ENCODE measurements at places on chromosomes 2 and 18.

DNA sequence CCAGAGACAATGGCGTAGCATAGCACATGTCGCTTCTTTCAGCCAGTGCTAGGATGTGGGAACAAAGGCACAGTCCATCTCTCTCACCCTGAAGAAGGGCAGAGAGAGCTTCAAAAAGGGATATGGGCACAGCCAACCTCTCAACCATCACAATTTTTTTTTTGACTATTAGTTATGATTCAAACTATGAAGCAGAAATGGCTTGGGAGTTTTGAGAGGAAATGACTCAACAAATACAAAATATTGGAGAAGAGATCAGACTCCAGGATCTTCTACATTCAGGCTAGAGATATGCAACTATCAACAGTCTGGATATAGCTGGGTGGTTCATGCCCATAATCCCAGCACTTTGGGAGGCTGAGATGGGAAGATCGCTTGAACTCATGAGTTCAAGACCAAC lies 109.1 kb downstream of the MCFD2 start:
- DNase-seq = no peak

- DNase-seq = no peak
Observed at GRCh38 chr2:136226903-136227302, 109.0 kb upstream of the CXCR4 start.

DNA sequence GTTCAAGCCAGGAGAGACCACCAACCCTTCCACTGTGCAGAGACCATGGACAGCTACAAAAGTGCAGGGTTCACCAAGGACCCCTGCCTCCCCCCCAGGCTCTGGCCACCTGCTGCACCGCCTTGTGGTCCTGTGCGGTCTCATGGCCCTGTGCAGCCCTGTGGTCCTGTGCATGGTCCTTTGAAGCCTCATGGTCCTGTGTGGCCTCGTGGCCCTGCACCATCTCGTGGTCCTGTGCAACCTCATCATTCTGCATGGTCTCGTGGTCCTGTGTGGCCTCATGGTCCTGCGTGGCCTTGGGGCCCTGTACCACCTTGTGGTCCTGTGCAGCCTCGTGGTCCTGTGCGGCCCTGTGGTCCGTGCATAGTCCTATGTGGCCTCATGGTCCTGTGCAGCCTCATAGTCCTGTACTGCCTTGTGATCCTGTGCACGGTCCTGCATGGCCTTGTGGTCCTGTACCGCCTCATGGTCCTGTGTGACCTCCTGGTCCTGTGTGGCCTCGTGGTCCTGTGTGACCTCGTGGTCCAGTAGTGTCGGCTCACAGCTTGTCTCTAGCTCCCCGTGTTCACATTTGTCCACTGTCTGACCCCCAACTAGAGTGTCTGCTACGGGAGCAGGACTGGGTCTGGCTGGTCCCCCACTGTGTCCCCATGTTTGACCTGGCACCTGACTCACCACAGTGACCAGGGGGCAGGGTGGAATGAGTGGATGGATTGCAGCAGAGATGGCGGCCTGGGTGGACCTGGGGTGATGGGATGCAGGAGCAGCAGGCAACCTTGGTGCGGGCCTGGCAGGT lies 20.0 kb upstream of the OTOS start:
- DNase-seq = no peak

DNA sequence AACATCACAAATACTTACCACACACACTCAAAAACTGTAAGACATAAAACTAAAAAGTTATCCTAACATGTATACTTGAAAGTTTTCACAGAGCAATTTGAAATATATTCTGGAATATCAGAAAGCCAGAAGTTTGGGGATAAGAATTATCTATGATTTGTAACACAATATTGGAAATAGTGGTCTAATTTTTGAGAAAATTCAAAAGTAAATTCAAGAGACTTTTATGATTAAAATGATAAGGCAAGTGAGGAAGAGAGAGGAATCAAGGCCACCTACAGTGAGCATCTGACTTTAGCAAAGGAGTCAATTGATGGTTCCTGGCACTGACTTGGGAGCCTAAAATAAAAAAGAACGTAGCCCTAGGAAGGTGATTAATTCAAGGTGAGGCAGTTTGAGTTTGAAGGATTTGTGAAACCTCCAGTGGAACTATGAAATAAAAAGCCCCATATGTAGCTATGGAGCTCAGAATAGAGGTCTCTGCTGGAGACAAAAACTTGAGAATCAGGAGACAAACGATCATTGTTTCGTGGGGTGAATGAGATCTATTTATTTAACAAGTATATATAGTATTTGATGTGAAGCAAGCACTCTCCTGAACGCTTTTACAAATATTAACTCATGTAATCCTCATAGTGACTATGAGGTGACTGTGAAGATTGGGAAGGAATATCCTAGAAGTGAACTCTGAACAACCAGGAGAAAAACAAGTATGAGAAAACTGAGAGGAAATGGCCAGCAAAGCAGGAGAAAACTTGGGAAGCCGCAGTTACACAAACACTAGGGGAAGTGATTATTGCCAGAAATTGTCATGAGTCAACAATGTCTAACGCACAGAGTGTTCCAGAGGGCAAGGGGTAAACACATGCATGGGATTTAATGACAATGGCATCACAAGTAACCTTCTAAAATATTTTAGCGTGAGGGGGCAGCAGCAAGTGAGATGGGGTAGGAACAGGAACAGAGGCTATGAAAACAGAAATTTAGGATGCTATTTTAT lies 12.8 kb downstream of the TFPI start:
- no peak for DNase-seq

DNA sequence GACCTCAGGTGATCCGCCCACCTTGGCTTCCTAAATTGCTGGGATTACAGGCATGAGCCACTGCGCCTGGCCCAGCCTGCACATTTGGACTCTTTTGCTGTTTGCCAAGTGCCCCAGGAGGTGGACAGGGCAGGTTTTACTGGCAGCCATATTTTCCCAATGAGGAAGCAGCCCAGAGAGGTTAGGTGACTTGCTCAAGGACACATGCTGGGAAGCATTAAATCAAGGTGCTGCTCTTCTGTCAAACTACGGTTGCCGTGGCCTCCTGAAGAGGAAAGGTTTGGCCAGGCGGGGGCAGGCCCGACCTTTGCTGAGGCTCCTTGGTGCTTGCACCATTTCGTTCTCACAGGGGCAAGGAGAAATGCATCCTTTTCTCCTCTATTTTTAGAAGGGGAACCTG lies 44.0 kb downstream of the DNMT3A start:
- no peak for DNase-seq

DNA sequence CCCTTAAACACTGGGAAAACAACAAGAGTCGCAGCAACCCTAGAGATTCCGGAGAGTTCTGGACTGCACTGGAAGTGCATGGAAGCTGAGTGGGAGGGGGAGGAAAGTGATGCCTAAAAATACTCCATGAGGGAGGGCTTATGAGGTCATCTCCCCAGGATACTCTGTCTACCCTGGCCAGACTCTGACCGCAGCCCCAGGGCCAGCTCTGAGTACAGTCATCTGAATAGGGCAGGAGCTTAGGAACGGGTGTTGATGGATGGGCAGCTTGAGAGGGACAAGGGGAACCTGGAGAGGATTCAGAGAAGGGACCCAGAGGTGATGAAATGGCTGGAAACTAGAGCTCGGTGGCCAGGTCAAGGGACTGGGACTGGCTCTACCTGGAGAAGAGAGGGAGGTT lies 79.3 kb upstream of the IGFBP5 start:
- no peak for DNase-seq

GRCh38 chr18:42586601-42587000 lies 528.9 kb downstream of the RIT2 start:
- no peak for DNase-seq

- DNase-seq = no peak
Observed at GRCh38 chr18:36089001-36089400, 21.6 kb upstream of the RPRD1A start.

All from stimulated activated CD8-positive, alpha-beta memory T cell treated with anti-CD3 and anti-CD28 coated beads, Interleukin-7, amount 100 ng/mL, for 1 hour (primary cell).